ENCODE measurements at places on chromosomes 4 and X. TPM values are rescaled to one million over a fixed set of nuclear protein-coding genes. Genes with fewer than 3 reads are reported as not detected.

Gene GPR173
- 9.8 TPM for total RNA-seq

Gene SMIM10
- total RNA-seq: 11.3 TPM

Gene GUCY1A1
- 0.39 TPM for total RNA-seq

Gene NXF3
- total RNA-seq: not detected

Gene EMCN
- not detected for total RNA-seq

Gene ESX1
- not detected for total RNA-seq

Gene APOOL
- total RNA-seq: 12.5 TPM

Gene ODAM
- not detected for total RNA-seq
